ENCODE measurements at places on chromosomes 6 and 20. TPM values are rescaled to one million over a fixed set of nuclear protein-coding genes. Genes with fewer than 3 reads are reported as not detected.

Gene ZNF335
- total RNA-seq: 49.4 TPM

Gene GJA1
- 0.31 TPM for total RNA-seq

Gene PRL
- total RNA-seq: not detected

Gene RIPPLY2
- under 0.01 TPM for total RNA-seq

Gene HSPA1L
- 2.7 TPM for total RNA-seq

Gene TPBG
- 0.31 TPM for total RNA-seq

Gene ARHGAP18
- 14.3 TPM for total RNA-seq

Gene WFDC10B
- not detected for total RNA-seq

Gene ZBTB12
- 0.21 TPM for total RNA-seq

Gene SAMD5
- not detected for total RNA-seq

Gene CD2AP
- total RNA-seq: 42.8 TPM

Gene DEFB132
- total RNA-seq: not detected

Gene DNAH8
- total RNA-seq: 0.10 TPM

Gene LAMP5
- 0.84 TPM for total RNA-seq

Gene TRIM31
- 0.10 TPM for total RNA-seq

Gene FNDC1
- not detected for total RNA-seq

Gene USP49
- total RNA-seq: 3.5 TPM

Gene SLC25A27
- 0.10 TPM for total RNA-seq

Gene XKR7
- under 0.01 TPM for total RNA-seq

Gene CCN6
- total RNA-seq: not detected

Gene C6orf163
- total RNA-seq: 2.0 TPM

Gene SLC35F1
- not detected for total RNA-seq

Gene TREML2
- 1.2 TPM for total RNA-seq

Gene PDYN
- 0.10 TPM for total RNA-seq

Gene CST8
- not detected for total RNA-seq

Gene PAK5
- total RNA-seq: not detected

Gene DLL1
- 1.8 TPM for total RNA-seq

Gene GMDS
- total RNA-seq: 10.6 TPM

Gene TOX2
- 0.21 TPM for total RNA-seq

Gene UBR2
- 25.2 TPM for total RNA-seq

Gene SIGLEC1
- total RNA-seq: 0.73 TPM

Gene ZBP1
- 14.7 TPM for total RNA-seq

Gene NKX2-2
- total RNA-seq: not detected

Gene ARMH2
- not detected for total RNA-seq

Gene AHCY
- 21.0 TPM for total RNA-seq

Gene RAB32
- total RNA-seq: 37.6 TPM

Gene SEMG1
- not detected for total RNA-seq

Gene REV3L
- 19.9 TPM for total RNA-seq

Gene PROKR2
- not detected for total RNA-seq

Gene HLA-B
- 3,997 TPM for total RNA-seq

Gene SLC22A7
- total RNA-seq: not detected

Gene OR2B6
- total RNA-seq: not detected

Gene CEBPB
- 268 TPM for total RNA-seq

Gene POU5F1
- not detected for total RNA-seq

Gene MYMX
- not detected for total RNA-seq

Gene RUNX2
- 10.4 TPM for total RNA-seq

Gene TUBB1
- 188 TPM for total RNA-seq

Gene SUMO4
- total RNA-seq: 16.9 TPM

Gene IPCEF1
- total RNA-seq: 73.5 TPM

Gene RNF144B
- 26.1 TPM for total RNA-seq

Gene DEF6
- 80.1 TPM for total RNA-seq

Gene TSPYL4
- 39.8 TPM for total RNA-seq

Gene GHRH
- total RNA-seq: not detected

Measured in mononuclear cell (primary cell).